ENCODE measurements at places on chromosomes 1 and 21.
A peak's percentile ranks its signal among the peaks of the same experiment; 100 is the strongest.

DNA sequence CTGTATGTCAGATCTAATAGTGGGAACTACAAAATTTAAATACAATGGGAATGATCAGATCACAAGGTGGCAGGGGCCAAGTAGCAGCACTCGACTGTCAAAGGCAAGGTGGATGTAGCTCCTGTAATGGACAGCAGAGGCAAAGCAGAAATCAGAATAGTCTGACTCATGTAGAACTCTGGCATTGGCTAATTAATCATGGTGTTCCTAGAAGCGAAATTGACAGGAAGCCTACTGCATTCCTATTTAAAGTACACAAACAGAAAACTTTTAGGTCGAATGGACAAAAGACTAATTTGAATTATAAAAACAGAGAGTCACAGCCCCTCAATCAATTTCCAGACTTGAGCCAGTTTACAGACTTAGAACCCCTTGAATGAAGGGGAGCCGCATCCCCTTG, 17.4 kb upstream of the IL12RB2 start:
- no peak for DNase-seq

GRCh38 chr21:25637851-25638659, 1.0 kb upstream of the JAM2 start:
- DNase-seq, result no peak

GRCh38 chr1:164772635-164773034, 213.7 kb downstream of the PBX1 start:
- DNase-seq, result no peak

GRCh38 chr1:75693551-75693950, 31.0 kb upstream of the ACADM start:
- no peak for DNase-seq

DNA sequence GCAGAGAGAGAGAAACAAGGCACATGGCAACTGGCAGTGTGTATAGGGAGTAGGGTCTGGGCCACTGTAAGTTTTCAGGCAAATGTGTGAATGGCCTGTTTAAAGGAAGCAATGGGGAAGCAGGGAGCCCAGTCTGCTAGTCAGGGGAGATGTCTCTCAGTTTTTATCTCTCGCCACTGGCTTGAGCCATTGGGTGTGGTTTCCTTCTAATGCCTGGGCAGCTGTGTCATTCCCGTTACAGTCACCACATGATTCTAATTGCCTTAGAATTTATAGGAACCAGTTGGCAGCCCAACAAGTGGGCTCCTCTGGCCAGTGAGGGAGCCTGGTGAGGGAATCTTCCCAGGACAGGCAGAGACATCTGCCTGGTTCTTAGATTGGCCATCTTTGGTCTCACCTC, 182.4 kb downstream of the DISC1 start:
- DNase-seq, result no peak

- no peak for DNase-seq
Observed at GRCh38 chr1:24776821-24777220, 31.6 kb downstream of the CLIC4 start.

- DNase-seq, result no peak
Observed at GRCh38 chr1:91877574-91878208, 8.3 kb downstream of the TGFBR3 start.

GRCh38 chr1:26459148-26459547, 13.1 kb upstream of the HMGN2 start:
- DNase-seq, result no peak

DNA sequence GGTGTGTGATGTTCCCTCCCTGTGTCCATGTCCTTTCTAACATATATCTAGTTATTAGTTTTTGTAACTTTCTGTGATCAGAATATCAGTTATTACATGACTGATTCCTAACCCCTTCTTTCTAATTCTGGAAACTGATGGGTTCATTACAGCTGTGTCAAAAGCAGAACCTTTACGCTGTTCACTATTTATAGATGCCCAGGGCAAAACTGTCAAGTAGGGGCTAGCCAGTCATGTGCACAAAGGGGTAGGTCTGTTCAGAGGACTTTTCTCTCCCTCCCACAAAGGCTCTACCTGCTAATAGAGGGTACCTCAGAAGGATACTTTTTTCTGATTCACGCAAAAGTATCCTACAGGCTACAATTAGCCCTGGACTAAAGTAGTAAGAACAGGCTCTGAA, 79.2 kb downstream of the NRDC start:
- no peak for DNase-seq

DNA sequence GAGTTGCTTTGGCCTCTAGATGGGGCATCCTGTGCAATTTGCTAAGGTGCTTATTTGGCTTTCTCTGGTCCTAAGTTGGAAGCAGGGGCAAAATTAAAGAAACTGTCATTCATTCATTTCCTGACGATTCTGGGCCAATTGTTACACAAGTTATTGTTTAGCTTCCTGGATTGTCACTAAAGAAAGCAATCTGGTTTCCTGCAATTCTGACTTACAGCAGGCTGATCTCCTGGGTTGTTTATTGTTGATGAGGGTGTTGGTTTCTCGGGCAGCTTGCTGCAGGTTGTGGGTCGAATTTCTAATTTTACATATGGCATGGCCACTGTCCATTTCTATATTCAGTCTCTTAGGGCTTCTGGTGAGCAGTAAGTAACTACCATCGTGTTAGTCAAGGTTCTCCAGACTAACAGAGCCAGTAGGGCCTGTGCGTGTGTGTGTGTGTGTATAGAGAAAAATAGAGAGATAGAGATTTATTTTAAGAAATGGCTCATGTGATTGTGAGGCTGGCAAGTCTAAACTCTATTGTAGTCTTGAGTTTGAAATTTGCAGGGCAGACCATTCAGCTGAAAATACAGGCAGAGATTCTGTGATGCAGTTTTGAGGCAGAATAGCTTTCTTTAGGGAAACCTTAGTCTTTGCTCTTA, 30.4 kb downstream of the CTH start:
- DNase-seq, result no peak

GRCh38 chr1:196997423-196997822, 20.1 kb downstream of the CFHR5 start:
- DNase-seq, result no peak

DNA sequence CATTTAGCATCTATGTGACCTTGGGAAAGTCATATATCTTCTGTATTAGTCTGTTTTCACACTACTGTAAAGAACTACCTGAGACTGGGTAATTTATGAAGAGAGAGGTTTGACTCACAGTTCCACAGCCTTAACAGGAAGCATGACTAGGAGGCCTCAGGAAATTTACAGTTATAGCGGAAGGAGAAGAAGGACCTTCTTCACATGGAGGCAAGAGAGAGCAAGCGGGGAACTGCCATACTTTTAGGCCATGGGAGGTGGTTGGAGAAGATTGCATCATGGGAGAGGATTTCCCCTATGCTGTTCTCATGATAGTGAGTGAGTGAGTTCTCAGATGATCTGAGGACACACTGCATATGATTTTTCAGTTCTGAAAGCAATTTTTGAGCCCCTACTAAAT, 87.9 kb downstream of the CLEC20A start:
- DNase-seq, result no peak

- DNase-seq, result no peak
Observed at GRCh38 chr21:15638856-15639549, 90.8 kb upstream of the USP25 start.

GRCh38 chr1:39407510-39407895, 83.9 kb upstream of the BMP8A start:
- no peak for DNase-seq

- DNase-seq, result no peak
Observed at GRCh38 chr1:52633291-52633754, 355 bp downstream of the SHISAL2A start.

GRCh38 chr1:70202173-70202758, 3.1 kb downstream of the LRRC40 start:
- DNase-seq, result no peak

DNA sequence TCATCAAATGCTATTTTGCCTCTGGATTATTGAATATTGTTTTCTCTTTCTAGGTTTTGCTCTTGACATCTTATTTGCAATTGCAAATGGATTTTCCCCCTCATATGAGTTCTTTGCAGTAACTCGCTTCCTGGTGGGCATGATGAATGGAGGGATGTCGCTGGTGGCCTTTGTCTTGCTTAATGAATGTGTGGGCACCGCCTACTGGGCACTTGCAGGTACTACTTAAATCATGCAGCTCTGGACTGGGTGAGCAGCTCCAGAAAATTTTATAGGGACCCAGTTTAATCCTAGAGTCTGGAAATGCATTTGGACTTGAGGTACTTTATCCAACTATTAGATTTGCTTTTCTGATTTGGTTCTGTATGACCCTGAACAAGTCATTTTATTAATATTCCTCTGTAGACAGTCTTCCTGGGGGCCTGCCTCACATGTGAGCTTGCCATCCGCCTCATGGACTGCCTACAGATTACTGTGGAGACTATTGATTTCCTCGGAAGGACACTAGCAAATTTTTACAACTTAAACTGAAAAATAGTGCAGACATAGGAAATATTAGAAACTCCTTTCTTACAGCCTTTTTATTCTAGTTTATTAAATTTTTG, 44.5 kb downstream of the SLC22A15 start:
- peak; percentile 52 for DNase-seq

GRCh38 chr1:208737161-208737560, 493.0 kb upstream of the PLXNA2 start:
- no peak for DNase-seq

DNA sequence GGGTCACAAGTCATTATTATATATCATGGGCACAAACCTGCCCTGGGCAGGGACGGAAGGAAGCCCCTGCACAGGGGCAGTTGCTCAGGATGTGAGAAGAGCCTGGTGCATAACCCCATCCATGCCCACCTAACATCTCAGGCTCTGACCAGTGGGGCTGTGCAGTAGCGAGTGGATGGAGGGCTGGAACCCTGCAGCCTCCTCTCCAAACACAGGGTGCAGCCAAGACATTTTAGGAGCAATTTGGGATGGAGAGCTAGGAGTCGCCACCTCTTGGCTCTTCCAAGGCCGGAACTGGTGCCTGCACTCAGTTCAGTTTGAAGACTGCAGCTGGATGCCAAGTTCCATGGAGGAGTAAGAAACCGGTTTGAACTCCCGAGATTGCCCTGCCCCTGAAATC, 2.8 kb downstream of the MX1 start:
- DNase-seq, result no peak

DNA sequence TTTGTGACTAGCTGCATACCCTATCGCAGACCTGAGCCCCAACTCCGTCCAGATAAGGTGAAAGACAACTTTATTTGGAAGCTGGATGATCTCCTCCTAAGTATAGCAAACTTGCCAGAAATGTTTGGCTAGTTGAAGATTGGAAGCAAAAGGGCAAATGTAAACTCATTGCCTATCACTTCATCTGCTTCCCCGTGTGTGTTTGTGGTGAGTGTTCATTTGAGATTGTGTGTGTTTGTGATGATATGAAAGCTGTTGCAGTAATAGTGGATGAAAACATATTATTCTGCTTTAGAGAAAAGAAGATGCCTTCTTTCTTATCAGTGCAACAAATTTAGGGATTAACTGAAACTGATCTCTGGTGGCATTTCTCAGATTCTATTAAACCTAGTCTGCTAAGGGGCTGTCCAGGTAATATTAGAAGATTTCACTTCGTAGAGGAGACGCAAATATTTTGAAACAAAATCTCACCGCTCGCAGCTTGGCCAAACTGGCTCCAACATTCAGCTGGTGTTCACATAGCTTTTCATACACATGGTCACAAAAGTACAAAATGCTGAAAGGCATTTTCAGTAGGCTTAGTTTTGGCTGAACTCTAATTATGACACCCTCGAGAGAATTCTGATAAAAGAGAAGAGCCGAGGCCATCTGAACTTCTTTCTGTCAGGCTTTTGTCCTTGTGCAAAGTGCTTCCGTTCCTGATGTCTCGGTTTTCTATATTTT, 1.1 kb downstream of the TBX19 start:
- no peak for DNase-seq

DNA sequence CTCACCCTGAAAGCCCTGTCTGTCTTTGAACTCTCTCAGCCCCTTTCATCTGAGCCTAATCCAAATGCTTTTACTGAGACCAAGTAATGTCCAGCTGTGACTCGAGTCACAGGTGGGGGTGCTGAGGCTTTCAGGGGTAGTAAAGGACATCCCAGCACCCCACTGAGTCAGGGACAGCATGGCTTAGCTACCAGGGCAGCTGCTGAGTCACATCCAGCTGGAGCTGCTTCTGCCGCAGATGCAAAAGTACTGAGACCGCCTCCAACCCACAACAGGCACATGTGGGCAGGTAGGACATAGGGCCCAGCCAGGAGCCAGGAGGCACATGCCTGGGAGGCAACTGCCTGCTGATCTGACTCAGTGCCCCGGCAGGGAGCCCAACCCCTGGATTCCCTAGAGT, 6.7 kb upstream of the VSIG8 start:
- DNase-seq, result no peak

GRCh38 chr1:143584508-143584907, 387.3 kb downstream of the FAM72C start:
- DNase-seq, result no peak

GRCh38 chr1:115351143-115351542, 13.1 kb upstream of the NGF start:
- DNase-seq, result no peak

DNA sequence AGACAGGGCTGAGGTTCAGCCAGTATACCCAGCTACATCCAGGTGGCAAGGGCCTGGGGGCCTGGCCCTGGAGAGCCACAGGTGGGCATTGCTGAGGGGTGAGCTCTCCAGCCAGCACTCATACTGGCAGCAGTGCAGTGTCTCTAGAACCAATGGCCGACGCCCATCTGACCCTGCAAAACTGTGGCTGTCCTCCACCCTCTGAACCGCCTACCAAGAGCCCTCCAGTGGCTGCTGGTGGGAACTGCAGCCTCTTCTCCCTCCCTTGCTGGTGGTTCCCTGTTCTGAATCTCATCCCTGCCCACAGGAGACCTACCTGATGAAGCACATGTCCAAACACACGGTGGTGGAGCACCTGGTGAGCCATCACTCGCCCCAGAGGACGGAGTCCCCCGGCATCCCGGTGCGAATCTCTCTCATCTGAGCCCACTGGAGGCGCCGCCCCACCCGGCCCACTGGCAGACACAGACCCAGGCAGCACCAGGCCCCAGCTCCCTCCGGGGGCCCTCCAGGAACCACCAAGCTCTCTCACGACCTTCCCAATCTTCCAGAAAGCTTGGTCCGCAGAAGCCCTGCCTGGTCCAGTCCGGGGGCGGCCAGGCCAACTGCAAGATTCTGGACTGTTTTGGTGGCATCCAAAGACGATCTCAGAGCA, 22.1 kb downstream of the A3GALT2 start:
- peak; percentile 39 for DNase-seq

- no peak for DNase-seq
Observed at GRCh38 chr1:236627727-236628408, 23.6 kb upstream of the HEATR1 start.

GRCh38 chr1:32353431-32353830, 8.9 kb downstream of the FAM229A start:
- no peak for DNase-seq

GRCh38 chr1:56788102-56788501, 31.1 kb downstream of the FYB2 start:
- DNase-seq, result no peak

DNA sequence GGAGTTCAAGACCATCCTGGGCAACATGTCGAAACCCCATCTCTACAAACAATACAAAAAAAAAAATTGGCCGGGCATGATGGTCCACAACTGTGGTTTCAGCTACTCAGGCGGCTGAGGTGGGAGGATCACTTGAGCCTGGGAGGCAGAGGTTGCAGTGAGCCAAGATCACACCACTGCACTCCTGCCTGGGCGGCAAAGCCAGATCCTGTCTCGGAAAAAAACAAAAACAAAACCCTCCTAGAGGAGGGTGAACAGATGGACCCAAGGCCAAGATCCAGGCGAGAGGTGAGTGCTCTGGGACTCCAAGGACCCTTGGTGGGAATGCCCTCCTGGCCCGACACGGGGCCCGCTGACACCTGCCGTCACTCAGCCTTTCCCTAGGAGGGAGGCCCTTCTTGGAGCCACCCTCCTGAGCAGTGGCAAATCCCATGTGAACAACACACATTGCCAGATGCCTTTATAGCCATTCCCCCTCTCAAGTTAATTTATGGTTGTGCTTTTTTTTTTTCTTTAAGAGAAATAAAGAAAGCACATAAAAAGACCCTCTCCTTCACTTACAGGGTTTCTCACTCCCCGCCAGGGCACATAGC, 380 bp downstream of the TFF2 start:
- DNase-seq, result no peak

All from GDM1 (cell line).